ENCODE measurements at places on chromosomes 4 and X.

DNA sequence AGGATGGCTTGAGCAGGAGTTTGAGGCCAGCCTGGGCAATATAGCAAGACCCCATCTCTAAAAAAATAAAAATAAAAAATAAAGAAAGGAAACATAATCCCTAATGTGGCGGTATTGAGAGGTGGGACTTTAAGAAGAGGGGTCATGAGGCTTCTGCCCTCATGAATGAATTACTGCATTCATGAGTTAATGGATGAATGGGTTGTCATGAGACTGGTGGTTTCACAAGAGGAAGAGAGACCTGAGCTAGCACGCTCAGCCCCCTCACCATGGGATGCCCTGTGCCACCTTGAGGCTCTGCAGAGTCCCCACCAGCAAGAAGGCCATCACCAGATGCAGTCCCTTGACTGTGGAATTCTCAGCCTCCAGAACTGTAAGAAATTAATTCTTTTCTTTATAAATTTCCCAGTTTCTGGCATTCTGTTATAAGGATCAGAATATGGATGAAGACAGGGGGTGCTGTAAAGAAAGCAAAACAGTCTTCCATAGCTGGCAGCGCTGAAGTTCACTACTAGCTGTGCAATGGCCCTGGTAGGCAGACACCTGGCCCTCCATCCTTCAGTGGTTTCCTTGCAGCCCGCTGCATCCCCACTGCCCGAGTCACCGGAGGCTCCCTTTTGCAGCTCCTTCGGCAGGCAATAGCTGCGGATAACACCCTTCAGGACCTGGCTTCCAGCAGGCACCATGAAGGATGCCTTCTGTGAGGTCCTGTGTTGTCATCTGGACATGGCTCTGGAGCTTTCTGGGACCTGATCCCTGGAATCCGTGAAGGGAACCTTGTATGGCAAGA, 44.8 kb upstream of the NSG1 start:
- DNase-seq: no peak

DNA sequence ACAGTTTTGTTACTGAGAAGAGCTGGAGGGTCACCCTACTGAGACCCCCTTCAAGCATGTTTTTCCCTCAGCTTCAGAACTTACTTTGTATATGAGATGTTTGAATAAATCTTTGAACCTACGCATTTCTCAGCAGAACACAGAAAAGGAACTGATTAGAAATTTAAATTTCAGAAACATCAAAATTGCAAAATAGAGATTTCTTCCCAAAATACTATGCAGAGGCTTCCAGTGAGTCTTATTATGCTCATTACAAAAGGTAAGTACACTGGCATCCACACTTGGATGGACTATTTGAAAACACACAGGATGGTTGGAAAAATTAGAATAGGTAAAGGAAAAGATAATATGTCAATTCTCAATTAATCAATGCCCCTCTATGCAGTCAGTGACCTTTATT, 91.2 kb downstream of the COX7B2 start:
- no peak for DNase-seq

DNA sequence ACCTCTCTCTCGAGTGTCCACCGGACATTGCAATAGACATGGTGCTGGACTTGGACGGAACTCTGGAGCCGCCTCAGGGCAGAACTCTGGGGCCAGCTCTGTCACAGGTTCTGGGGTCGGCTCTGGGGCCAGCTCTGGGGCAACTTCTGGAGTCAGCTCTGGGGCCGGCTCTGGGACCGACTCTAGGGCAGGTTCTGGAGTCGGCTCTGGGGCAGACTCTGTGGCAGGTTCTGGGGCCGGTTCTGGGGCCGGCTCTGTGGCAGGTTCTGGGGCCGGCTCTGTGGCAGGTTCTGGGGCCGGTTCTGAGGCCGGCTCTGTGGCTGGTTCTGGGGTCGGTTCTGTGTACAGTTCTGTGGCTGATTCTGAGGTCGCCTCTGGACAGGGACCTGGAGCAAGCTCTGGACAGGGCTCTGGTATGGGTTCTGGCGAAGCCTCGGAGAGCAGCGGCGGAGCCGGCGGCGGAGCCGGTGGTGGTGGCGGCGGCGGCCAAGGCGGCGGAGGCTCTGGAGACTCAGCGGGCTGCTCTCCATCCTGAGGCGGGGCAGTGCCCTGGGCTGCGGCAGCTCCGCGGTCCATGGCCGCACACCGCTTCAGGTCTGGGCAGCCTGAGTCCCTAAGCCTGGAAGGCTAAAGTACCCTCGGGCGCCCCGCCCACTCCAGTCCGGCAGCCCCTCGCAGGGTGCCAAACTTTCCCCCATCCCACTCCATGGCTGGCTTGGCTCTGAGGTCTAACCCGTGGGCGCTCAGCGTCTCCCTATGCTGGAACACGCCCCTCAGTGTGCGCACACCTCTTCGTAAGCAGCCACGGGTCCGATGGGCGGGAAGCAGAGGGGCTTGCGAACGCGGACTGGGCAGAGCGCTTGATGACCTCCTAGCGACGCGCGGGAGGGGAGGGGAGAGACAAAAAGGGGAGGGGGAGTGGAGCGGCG, at the start of gene DGKK:
Gene DGKK, minus strand, starts transcription at position 723 of the 929 bp plus-strand sequence. Its CDS starts 147 bp downstream, at position 576.
- DNase-seq: peak; percentile 35

DNA sequence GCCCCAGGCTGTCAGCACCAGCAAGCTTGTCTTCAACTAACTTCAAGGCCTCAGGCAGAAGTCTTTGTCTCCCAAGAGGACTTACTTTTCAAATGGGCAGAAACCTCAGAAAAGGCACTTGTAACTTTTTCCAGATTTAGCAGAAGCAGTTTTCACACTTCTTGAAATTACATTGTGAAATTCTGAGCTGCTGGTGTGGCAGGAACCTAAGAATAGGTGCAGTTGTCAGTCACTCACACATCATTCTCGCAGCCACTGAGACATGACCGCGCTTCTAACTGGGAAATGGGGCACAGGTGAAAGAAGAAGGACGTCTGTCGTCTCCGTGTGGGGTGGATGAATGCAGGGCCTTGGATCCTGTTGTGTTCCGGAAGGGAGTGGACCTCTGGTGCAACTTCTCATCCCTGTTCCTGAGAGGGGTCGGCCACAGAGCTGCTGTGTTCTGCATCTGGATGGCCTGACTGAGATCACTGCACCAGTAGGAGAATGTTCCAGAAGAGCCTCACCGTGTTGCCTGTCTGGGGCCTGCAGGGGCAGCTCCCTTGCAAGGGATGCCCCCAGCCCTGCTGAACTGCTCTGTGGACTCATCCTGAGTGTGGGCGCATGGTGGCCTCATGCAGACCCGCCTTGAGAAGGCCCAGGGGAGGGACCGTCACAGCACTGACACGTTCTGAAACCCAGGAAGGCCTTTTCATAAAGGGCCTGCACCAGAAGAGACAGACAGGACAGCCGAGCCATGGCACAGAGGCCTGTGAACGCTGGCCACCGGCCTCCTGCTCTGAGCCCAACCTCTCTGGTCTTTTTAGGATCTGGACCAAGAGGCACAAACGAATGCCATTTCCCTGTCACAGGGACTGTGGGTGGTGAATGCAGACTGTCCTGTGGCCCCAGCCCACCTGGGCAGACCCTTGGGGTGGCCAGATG, 18.7 kb downstream of the NAT8L start:
- DNase-seq: peak; percentile 24

GRCh38 chr4:189202869-189203271, 737.8 kb upstream of the FRG1 start:
- no peak for DNase-seq

DNA sequence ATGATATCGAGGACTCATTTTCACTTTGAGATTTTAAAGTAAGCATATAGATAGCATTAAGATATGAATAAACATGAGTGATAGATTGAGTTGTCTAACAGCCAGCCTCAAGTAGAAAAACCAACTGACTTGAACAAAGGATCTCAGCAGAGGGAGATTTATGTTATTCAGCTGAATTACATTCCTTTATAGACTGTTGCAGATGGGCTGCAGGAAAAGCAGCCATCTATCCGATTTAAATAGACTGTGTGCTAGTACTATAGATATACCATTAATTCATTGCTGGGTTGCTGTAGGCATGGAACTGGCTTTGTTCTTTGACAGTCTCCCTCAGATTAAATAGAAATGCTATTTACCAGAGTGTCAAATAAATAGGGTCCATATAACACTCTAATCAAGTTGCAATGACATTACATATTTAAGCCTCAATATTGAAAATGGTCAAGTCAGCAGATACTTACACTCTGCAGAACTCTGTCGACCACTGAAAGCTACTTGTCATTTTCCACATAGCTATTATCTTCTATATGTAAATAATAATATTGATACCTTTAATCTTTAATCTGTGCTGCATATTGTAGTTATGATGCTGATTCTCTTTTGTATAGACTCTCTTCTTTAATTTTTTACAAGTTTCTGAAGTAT, 750.8 kb downstream of the CENPC start:
- DNase-seq: no peak
